GM20000 (cell line): ENCODE measurements at places on chromosomes 6 and 20.

GRCh38 chr20:17613328-17614175 lies 43.7 kb downstream of the DSTN start:
- no peak for DNase-seq

- DNase-seq, result no peak
Measured at GRCh38 chr6:161316531-161316930, 42.7 kb upstream of the AGPAT4 start.

GRCh38 chr6:97703661-97704060 lies 420.6 kb upstream of the MMS22L start:
- DNase-seq, result no peak

DNA sequence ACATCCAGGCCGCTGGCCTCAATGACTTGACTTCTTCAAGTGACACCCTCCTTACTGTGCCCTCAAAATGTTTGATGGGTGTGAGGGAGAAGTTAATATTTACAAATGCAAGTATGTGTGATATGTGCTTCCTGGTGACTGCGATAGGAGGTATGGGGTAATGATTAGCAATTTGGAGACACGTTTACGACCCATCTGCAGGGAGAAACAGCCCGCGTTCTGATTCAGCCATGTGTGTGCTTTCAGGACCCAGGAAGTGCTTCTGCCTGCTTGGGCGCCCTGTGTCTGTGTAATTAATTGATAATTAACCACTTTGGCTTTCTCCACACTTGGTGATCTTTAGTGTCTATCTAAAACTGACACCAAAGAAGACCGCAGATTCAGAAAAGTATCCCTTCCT lies 25.0 kb downstream of the SIRPA start:
- no peak for DNase-seq

GRCh38 chr20:49167811-49168507 lies 20.2 kb downstream of the STAU1 start:
- no peak for DNase-seq

GRCh38 chr20:53301869-53302268 lies 291.8 kb downstream of the ZNF217 start:
- DNase-seq, result no peak

DNA sequence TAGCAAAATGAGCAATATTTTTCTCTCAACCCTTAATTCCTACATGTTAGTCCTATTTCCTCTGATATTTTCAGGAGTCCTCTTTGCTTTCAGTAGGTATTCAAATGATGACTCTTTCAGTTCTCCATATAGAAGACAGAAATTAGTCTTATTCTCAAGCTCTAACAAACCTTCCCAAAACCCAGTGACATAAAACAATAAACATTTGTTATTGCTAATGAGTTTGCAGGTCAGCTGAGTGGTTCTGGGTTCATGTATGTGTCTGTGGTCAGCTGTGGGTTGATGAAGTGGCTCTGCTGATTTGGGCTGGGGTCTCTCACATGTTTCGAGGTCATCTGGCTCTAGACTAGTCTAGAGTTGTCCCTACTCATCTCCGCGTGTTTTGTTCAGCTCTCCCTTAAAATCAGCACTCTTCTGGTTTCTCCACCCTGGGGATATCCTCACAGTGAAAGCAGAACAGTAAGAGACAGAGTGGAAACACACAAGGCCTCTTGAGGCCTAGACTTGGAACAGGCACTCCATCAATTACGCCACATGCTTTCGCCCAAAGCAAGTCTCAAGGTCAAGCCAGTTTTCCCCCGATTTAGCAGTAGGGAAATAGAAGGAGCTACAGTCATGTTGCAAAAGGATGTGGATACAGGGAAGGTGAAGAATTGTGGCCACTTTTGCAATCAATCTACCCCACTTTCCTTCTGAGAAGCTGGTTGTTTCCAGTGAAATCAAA lies 273.0 kb downstream of the PLCB1 start:
- DNase-seq, result no peak

GRCh38 chr6:118354641-118355040 lies 193.5 kb upstream of the PLN start:
- peak; percentile 47 for DNase-seq

- no peak for DNase-seq
Measured at GRCh38 chr20:24996449-24997377, 4.2 kb upstream of the APMAP start.

- DNase-seq, result no peak
Measured at GRCh38 chr20:41627611-41628244, 9.6 kb upstream of the CHD6 start.

- peak; percentile 78 for DNase-seq
Measured at GRCh38 chr6:142913511-142914047, 31.4 kb downstream of the HIVEP2 start.

GRCh38 chr6:26412228-26412627 lies 10.2 kb downstream of the BTN3A1 start:
- DNase-seq, result no peak
